A172 (cell line): ENCODE measurements at places on chromosomes 3 and 15. TPM values are rescaled to one million over a fixed set of nuclear protein-coding genes. Genes with fewer than 3 reads are reported as not detected.

The CHRD gene
- total RNA-seq: 0.33 and 5.6 TPM in 2 replicates

The ECE2 gene
- total RNA-seq: not detected in 2 replicates

The AADACL2 gene
- not detected in 2 replicates for total RNA-seq

The MEGF11 gene
- 0.02 and 0.57 TPM in 2 replicates for total RNA-seq

The TMC3 gene
- total RNA-seq: not detected in 2 replicates

The ADGRG7 gene
- total RNA-seq: not detected in 2 replicates

The ZBTB11 gene
- 22.8 and 31.4 TPM in 2 replicates for total RNA-seq

The DNAH12 gene
- 0.12 TPM in 1 of 2 replicates, not detected in the other for total RNA-seq

The CCR9 gene
- total RNA-seq: not detected in 2 replicates

The SLC25A36 gene
- total RNA-seq: 29.3 and 44.4 TPM in 2 replicates

The EXD1 gene
- total RNA-seq: not detected in 2 replicates

The SLC2A2 gene
- 0.07 TPM in 2 replicates for total RNA-seq

The SNX22 gene
- 0.78 and 1.3 TPM in 2 replicates for total RNA-seq

The CELSR3 gene
- total RNA-seq: 4.9 and 5.8 TPM in 2 replicates

The SLC28A2 gene
- total RNA-seq: not detected in 2 replicates

The TRIM71 gene
- under 0.01 and 0.05 TPM in 2 replicates for total RNA-seq

- peak; percentile 97 for DNase-seq
These were observed 68.8 kb upstream of the DLG1 start for GRCh38 chr3:197367081-197367780.

DNA sequence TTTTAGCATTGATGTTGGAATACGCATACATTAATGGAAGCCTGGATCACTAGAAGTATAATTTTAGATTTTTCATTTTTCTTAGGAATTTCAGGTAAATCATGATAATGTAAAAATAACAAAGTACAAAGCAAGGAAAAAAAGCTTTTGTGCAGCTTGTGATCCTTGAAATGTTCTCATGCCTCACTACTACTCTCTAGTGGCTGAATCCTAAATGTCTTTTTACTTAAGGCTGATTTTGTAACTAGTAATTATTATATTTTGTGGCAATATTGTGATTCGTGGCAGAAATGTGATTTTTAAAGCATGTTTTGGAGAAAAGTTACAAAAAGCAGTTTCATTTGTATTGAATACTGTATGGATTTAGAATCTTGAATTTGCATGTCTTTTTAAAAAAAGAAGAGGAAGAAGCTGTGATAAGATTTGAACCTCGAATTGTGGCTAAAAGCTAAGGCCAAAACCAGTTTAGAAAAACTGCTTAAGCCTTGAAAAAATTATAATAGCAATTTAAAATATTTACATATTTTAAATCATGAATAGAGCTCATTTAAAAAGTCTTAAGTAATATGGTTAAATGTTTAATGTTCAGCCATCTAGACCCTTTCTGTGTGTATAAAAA is 39.0 kb downstream of the U2SURP start:
- DNase-seq: peak; percentile 19

DNA sequence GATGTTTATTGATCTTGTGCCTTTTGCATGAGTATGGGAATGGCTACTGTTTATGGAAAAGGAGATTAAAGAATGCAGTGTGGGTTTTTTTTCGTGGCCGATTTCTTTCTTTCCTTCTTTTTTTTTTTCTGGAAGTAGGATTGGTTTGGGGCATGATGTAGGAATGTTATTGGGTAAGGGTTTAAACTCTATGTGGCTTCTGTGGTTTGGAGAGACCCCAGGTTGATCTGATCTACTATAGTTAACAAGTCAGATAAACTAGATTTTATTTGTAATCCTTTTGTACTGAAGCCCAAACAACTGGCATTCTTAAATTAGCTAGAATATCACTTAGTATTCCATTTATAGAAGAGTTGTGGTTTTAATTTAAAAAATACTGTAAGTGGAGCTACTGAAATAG is 304.8 kb downstream of the LPP start:
- no peak for DNase-seq

GRCh38 chr3:55204417-55204816 is 276.6 kb upstream of the LRTM1 start:
- DNase-seq: peak; percentile 35

DNA sequence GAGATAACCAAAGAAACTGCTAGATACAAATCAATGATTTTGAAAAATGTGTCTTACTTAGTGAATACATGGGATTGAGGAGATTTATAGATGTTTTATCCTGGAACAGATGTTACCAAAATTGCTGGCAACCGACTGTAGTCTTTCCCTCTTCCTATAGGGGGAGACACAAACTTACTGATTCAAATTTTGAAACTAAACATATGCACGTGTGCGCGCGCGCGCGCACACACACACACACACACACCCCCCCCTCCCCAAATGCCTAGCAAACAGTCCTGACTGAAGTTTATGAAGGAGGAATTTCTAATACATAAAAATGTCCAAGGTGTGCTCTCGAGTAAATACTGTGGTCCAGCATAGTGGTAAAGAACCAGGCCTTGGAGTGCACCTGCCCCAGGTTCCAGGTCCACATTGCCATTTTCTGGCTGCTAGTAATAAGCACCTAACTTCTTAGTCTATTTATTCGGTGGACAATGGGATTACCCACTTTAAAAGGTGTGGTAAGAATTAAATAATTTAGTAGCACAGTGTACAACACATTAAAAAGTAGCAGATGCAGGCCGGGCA is 18.5 kb upstream of the C3orf62 start:
- peak; percentile 22 for DNase-seq

- DNase-seq: no peak
These were observed 63.3 kb upstream of the TP63 start for GRCh38 chr3:189567766-189568420.

DNA sequence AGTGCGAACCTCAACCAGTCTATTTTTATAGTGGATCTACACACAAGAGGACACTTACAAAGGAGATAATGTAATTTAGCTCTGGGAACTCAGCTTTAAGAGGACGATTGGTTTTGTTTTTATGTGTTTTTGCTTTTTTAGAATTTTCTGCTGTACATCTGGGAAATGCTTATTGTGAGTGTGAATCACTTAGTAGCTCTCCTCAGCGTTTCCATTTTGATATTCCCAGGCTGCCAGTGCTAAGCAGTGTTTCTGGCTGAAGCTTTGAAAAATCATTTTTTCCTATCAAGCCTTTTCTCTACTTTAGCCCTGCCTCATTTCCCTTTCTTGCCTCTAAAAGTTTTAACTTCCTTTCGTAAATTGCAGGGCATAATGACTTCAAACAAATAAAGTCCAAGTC is 117.9 kb downstream of the RBMS3 start:
- no peak for DNase-seq

GRCh38 chr3:20905210-20905805 is 719.3 kb upstream of the SGO1 start:
- peak; percentile 60 for DNase-seq

GRCh38 chr3:61634678-61635077 is 73.3 kb downstream of the PTPRG start:
- DNase-seq: no peak

GRCh38 chr15:75542386-75542797 is 36.7 kb downstream of the PTPN9 start:
- no peak for DNase-seq

- DNase-seq: peak; percentile 71
These were observed 43.3 kb downstream of the RBMS3 start for GRCh38 chr3:29324180-29324651.

- DNase-seq: no peak
These were observed 15.9 kb upstream of the GREM1 start for GRCh38 chr15:32701863-32702262.

GRCh38 chr15:36605604-36606263 is 26.3 kb downstream of the CDIN1 start:
- no peak for DNase-seq

GRCh38 chr3:38579551-38580449 is 69.7 kb downstream of the SCN5A start:
- peak; percentile 26 for DNase-seq

- DNase-seq: no peak
These were observed 31.3 kb downstream of the CCDC13 start for GRCh38 chr3:42741796-42742195.

DNA sequence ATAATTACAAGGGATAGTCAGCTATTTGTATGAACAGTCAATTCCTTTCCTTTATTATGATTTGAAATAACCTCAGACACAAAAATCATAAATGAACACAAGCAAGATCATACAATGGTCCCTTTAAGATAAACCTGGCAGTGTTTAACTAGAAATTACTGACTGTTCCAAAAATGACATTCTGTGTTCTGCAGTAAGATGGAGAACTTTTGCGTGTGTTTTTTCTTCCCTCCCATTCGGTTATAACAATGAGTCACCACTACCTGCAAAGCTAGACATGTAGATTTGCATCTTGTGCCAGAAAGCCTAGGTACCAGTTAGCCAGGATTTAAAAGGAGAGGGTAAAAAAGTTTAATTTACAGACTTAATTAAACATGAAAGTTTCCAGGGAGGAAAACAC is 248.2 kb upstream of the ADAMTS9 start:
- no peak for DNase-seq

- DNase-seq: no peak
These were observed 19.3 kb upstream of the NOX5 start for GRCh38 chr15:68994981-68995761.

- DNase-seq: no peak
These were observed 257.4 kb downstream of the CGGBP1 start for GRCh38 chr3:87801409-87801808.

GRCh38 chr3:46893146-46893748 is 15.7 kb downstream of the PTH1R start:
- peak; percentile 15 for DNase-seq

DNA sequence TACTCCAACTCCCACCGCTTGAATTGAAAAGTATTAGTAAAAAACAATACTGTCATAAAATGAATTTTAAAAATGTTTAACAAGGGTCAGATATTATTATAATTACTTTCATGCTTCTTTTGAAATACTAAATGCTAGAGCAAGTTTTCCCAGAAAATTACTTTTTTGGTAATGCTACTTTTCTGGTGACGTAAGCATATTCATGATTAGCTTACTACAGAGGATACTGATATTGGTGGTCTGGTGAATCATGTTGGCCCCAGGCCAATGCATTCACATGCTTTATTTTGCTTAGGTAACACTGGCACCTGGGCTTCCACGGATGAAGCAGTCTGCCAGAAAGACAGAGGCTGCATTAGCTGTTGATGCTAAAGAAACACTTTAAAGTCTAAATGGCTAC is 12.4 kb downstream of the SPATA16 start:
- DNase-seq: no peak

DNA sequence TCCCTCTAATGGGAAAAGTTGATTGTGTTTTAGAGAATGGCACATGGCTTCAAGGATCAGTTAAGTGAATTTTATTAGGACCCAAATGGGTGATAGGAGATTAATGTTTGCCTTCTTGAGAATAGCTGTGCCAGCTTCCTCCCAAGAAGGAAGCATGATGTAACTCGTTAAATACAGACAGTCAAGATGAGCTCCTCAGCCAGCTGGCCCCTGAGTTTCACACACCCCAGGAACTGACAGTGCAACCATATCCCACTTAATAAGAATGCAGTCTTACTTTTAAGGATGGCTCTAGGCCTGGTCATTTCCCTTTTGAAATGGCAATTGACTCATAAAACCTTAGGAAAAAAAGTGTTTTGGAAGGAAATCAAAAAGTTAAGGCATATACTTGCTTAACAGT is 472.8 kb upstream of the KCNMB2 start:
- no peak for DNase-seq

DNA sequence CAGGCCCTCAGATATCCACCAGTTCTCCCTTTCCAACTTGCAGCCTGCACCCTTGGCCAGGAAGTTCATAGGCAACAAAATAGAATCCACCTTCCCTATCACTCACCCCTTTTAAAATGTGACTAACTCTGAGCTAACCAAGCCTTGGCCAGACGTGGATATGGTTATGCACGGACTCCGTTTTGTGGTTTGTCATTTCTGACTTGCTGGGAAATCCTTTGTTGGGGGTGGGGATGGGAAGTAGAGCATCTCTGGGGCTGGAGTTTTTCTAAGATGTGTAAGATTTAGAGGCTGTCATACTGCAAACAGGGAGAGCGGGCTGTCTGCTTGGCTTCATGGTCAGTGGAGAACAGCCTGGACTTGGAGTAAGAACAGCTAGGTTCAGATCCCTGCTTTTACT is 62.6 kb downstream of the SMAD3 start:
- DNase-seq: peak; percentile 95

- DNase-seq: no peak
These were observed 615 bp downstream of the HES1 start for GRCh38 chr3:194136519-194137007.

- DNase-seq: no peak
These were observed 1054.9 kb downstream of the ROBO1 start for GRCh38 chr3:78712941-78713340.

DNA sequence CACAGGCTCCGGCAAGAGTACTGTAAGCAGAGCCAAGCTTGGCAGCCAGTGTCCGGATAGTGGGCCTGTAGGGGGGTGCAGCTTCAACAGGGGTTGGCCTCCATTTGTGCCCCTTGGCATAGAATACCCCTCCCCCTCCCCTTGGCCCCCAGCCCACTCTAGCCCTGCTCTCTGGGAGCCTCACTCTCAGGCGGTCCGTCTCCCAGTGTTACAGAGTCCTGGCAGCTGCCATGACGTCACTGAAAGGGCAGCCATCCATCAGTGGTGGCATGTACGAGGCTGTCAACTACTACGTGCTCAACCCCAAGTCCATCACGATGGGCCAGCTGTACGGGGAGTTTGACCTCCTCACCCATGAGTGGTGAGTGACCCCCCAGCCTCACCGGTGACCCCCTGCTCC is 50.4 kb downstream of the DNAH1 start:
- DNase-seq: no peak

DNA sequence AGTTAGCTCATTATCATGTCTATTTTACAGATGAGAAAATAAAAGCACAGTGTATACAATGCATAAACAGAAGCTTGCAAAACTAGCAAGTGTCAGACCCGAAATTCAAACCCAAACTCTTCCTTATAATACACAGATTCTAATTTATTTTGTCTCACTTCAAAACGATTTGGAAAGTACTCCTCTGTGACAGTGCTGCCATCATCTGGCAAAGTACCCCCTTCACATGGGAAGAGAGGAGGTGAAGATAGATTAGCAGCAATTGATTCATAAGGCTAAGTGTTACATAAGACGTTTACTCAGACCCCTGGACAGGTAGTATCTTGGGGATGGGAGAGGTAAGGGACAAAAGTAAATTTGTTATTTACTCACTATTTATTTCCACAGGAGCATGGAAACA is 744.0 kb upstream of the SGO1 start:
- DNase-seq: no peak

- no peak for DNase-seq
These were observed 101.6 kb downstream of the ERC2 start for GRCh38 chr3:56366641-56367162.

DNA sequence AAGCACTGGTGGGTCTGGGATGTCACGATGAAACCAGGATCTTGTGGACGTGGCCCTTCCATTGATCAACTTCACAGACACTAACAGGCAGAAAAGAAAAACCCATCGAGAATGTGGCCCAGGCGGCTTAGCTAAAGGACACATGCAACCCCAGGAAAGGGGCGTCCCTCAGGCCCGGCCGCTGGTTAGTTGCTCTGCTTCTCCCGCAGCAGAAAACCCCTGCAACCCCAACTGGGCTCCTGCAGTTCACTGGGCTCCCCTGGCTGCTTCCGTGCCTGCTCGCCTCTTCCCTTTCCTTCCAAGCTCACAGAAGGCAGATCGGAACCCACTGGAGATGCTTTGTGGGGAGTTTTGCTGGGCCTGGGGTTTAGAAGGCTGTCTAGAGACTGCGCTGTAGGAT is 1.1 kb downstream of the GASK1A start:
- no peak for DNase-seq

- no peak for DNase-seq
These were observed 207.6 kb downstream of the STAG1 start for GRCh38 chr3:136544532-136544931.
